ENCODE measurements at places on chromosomes 7 and 10. TPM values are rescaled to one million over a fixed set of nuclear protein-coding genes. Genes with fewer than 3 reads are reported as not detected.

The LIPK gene
- not detected for total RNA-seq

The CDK1 gene
- 147 TPM for total RNA-seq

- no peak overlapping the region for H3K27ac ChIP-seq
- DNase-seq, result no peak
- H3K4me3 ChIP-seq, result no peak overlapping the region
- no peaks in the 10 kb centered on the region for H3K27me3 ChIP-seq
Measured at GRCh38 chr7:111274857-111275256, 183.9 kb downstream of the LRRN3 start.

The MRLN gene
- total RNA-seq, result not detected

DNA sequence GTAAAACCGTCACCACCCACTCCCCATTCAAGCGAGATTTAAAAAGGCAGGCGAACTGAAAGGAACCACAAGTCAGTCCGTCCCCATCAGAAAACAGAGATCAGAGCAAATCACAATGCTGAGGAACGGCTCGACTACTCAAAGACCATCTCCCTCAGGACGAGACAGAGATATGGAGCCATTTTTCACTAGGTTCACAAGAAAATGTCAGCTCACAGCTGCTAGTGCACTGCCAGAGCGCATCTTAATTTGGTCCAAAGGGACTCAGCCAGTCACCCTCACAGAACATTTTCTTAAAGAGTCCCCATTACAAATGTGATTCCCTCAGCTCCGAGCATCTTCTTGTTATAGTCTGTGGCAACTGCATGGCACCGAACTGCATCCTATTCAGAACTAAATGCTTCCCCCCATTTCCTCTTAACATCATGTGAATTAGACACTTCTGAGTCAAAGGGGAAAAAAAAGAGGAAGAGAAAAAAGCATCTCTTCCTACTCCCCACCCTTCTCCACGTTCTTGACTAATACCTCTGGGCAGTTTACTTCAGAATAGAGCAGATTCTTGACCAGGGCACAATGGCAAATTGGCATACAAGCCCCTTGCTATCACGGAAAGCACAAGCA, 683.9 kb downstream of the MAGI2 start:
- no peaks in the 10 kb centered on the region for H3K4me1 ChIP-seq
- no peak overlapping the region for H3K27ac ChIP-seq
- H3K4me3 ChIP-seq, result no peak overlapping the region

DNA sequence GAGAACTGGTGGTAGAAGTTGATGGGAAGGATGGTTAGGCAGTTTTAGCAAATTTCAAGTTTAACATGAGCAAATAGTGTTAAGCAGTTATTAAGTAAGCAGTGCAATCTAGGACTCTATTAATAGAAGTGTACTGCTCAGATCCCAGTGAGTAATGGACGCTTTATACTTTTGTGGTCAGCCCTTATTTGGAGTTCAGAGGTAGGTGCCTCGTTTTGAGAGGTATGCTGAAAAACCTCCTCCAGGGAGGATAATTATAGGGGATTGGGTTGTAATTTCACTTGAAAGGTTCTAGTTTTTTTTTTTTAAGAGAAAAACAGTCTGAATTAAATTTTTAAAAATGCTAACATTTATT, 33.5 kb upstream of the CCDC7 start:
- H3K4me3 ChIP-seq, result no peak overlapping the region
- no peak overlapping the region for H3K27ac ChIP-seq
- peaks cover 4% of the 10 kb centered on the region for H3K4me1 ChIP-seq
- H3K36me3 ChIP-seq, result no peaks in the 10 kb centered on the region
- no peaks in the 10 kb centered on the region for H3K27me3 ChIP-seq

DNA sequence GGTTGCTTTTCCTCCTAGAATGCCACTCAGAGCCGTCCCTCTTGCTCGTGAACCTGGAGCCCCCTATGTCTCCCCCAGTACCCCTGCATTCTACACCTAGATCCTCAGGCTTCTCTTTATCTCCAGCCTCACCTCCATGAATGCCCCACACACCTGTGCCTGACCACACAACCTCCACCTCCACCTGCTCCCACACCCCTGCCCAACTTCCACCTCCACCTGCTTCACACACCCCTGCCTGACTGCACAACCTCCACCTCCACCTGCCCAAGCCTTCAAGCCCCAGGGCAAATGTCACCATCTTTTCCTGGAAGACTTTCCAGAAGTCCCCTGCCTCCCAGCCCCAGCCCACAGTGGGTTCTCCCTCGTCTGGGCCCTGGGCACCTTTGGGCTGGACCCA, 6.9 kb upstream of the LFNG start:
- H3K36me3 ChIP-seq, result no peaks in the 10 kb centered on the region
- H3K27me3 ChIP-seq, result no peaks in the 10 kb centered on the region
- H3K27ac ChIP-seq, result peak overlapping the region; percentile 95
- H3K4me1 ChIP-seq, result peaks cover 63% of the 10 kb centered on the region

- H3K36me3 ChIP-seq, result no peaks in the 10 kb centered on the region
- no peak overlapping the region for H3K27ac ChIP-seq
- no peak for DNase-seq
- no peaks in the 10 kb centered on the region for H3K4me1 ChIP-seq
- no peak overlapping the region for H3K4me3 ChIP-seq
Measured at GRCh38 chr10:131203456-131204357, 107.8 kb downstream of the TCERG1L start.

GRCh38 chr10:121154846-121155245, 303.7 kb downstream of the WDR11 start:
- H3K4me1 ChIP-seq, result no peaks in the 10 kb centered on the region
- H3K27ac ChIP-seq, result no peak overlapping the region
- H3K36me3 ChIP-seq, result no peaks in the 10 kb centered on the region
- H3K4me3 ChIP-seq, result no peak overlapping the region
- H3K27me3 ChIP-seq, result no peaks in the 10 kb centered on the region

Measured in activated CD8-positive, alpha-beta T cell treated with anti-CD3 and anti-CD28 coated beads, Interleukin-2, amount 10 ng/mL, durations not matched to agents 7 days and 5 days (primary cell).